Activated effector memory CD4-positive, alpha-beta T cell treated with anti-CD3 and anti-CD28 coated beads, Interleukin-2, amount 50 U/mL, for 16 hours (primary cell): ENCODE measurements at places on chromosomes 4 and X.

DNA sequence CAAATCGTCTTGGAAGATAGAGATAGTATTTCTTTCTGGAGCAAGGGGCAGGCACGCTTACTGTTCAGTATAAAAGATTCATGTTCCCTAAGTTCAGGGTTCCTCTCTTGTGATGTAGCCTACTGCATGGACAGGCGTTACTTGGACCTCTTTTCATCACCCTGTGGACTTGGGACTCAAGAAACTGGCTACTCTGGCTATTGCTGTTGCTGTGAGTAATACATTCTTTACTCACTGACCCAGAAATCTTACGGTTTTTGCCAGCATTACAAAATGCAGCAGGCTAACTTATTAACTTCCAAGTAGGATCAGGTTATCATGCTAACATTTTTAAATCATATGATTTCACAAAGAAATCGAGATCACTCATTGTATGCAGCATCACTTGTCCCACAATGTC lies 12.8 kb upstream of the GUCY1B1 start:
- DNase-seq: no peak

- no peak for DNase-seq
These were observed 27.6 kb downstream of the TBC1D14 start for GRCh38 chr4:6937201-6937600.

DNA sequence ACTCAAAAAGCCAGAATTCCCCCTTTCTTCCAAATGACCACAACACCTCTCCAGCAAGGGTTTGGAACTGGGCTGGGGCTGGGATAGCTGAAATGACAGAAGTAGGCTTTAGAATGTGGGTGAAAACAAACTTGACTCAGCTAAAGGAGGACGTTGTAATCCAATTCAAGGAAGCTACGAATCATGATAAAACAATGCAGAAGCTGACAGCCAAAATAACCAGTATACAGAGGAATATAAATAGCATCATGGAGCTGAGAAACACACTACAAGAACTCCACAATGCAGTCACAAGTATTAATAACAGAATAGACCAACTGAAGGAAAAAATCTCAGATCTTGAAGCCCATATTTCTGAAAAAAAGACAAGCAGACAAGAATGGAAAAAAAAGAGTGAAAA lies 95.8 kb upstream of the TET2 start:
- DNase-seq: no peak

GRCh38 chr4:169094656-169095231 lies 84.7 kb upstream of the CBR4 start:
- no peak for DNase-seq

DNA sequence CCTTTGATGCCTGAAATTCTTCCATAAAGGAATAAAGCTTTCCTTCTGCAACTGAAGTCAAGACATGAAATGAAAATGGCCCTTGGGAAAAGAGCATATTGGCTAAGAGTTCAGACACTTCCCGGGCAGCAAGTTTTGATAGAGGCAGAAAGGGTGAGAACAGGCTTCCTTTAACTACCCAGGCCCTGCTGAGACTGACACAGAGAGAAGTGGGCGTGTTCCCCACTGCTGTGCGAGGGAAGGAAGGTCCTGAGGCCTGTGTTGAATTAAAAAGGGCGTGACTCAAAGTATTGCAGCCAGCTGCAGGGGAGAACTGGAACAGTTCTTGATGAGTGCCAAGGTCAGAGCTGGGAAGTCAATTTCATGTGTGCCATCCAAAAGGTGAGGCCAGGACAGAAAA lies 33.9 kb upstream of the ADGRG2 start:
- no peak for DNase-seq
